ENCODE measurements at places on chromosomes 12 and 14.

- DNase-seq: no peak
Measured at GRCh38 chr12:106941481-106942156, 14.1 kb upstream of the TMEM263 start.

- no peak for DNase-seq
Measured at GRCh38 chr12:107558816-107559382, 126.7 kb upstream of the PWP1 start.

GRCh38 chr14:73290279-73290678 is 53.0 kb downstream of the PAPLN start:
- no peak for DNase-seq

DNA sequence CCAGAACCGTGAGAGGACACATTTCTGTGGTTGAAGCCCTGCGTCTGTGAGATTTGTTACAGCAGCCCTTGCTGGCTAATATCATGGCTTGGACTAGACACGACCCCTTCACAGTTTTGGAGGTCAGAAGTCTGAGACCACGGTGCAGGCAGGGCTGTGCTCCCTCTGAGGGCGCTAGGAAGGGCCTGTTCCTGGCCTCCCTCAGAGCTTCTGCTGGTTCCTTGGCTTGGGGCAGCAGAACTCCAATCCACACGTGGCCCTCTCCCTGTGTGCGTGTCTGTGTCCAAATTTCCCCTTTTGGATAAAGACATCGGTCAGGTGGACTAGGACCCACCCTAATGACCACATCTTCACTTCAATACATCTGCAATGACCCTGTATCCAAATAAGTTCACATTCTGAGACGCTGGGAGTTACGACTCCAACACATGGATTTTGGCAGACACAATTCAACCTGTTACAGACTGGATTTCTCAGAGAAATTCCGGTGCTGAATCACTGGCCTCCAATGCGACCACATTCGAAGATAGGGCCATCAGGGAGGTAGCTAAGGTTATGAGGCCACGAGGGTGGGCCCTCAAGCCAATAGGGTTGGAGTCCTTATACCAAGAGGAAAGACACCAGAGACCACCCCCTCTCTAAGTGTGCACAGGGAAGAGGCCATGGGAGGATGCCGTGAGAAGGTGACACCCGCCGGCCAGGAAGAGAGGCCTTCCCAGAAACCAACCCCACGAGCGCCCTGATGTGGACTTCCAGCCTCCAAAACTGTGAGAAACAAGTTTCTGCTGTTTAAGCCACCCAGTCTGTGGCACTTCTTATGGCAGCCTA is 43.6 kb upstream of the PPP2R5C start:
- DNase-seq: peak; percentile 55

DNA sequence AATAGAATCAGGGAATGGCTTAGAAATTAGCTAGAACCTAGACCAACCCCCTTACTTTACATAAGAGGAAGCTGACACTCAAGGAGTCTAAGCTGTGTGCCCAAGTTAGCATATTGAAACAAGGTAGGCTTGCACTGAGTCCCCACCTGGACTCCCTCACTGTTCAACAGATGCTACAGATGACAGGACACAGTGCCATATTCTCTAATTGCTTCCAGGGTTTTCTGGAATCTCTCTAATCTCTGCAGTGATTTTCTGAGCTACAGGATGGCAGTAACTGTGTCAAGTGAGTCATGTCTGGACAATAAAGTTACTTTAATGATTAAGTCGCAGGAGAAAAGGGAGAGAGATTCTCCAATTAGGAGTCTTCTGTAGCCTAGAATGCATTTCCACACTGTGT is 35.8 kb downstream of the AKAP6 start:
- DNase-seq: no peak

GRCh38 chr12:55725556-55725955 is 3.3 kb downstream of the CD63 start:
- DNase-seq: no peak

- DNase-seq: no peak
Measured at GRCh38 chr12:54373649-54374561, 9.6 kb upstream of the GPR84 start.

DNA sequence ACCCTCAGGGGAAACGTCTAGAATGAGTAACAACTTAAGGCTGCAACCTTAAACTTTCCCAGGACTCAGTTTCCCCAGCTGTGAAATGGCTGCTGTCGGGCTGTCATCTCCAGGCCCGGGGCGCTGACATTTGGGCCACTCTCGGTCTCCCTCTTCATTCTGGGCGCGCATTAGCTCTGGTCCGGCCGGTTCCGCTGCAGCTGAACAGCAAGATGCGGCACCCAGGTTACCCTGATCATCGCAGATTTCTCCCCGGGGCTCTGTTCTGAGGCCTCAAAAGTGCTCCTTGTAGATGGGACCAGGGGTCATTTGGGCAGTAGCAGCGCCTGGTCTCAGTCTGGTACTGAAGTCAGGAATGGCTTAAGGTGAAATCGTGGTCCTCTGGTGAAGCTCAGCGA is 890 bp upstream of the BCL7A start:
- DNase-seq: no peak

DNA sequence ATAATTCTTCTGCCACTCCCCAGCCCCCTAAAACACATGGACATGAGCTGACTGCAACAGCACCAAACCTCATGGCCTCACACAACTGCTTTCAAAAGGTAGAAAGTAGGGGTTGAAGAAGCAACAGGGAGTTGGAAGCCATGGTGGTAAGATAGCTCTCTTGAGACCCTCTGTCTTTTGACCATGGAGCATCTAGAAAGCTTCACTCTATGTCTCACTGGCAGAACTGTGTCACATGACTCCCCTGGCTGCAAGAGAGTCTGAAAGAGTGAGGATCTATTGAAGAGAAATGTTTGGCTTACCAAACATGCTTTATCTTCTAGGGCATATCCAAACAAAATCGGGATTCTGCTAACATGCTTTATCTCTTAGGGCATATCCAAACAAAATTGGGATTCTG is 142.9 kb upstream of the WSCD2 start:
- DNase-seq: no peak

DNA sequence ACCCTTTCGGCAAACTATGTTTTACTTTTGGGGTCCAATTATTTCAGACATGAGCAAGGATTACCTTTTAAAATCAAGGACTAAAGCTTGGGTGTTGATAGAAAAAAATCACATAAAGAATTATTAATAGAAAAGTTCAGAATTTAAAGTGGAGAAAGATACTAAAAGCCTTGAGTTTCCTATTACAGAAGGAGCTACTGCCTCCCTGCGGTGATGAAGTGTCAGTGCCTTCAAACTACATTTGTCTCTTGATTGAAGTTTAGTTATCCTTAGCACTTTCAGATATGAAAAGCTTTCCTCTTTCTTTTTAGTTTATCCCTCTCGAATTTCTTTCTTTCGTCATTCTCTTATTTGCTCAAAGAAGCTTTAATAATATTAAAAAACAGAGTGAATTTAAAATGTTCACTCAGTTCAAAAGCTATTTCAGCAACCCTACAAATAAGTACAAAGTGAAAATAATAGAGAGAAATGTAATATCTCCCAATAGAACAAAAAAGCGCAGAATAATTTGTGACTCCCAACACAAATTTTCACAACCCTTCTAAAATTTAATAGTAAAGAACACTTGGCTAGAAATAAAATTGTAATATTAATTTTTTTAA is 87.6 kb downstream of the SEC23A start:
- no peak for DNase-seq

DNA sequence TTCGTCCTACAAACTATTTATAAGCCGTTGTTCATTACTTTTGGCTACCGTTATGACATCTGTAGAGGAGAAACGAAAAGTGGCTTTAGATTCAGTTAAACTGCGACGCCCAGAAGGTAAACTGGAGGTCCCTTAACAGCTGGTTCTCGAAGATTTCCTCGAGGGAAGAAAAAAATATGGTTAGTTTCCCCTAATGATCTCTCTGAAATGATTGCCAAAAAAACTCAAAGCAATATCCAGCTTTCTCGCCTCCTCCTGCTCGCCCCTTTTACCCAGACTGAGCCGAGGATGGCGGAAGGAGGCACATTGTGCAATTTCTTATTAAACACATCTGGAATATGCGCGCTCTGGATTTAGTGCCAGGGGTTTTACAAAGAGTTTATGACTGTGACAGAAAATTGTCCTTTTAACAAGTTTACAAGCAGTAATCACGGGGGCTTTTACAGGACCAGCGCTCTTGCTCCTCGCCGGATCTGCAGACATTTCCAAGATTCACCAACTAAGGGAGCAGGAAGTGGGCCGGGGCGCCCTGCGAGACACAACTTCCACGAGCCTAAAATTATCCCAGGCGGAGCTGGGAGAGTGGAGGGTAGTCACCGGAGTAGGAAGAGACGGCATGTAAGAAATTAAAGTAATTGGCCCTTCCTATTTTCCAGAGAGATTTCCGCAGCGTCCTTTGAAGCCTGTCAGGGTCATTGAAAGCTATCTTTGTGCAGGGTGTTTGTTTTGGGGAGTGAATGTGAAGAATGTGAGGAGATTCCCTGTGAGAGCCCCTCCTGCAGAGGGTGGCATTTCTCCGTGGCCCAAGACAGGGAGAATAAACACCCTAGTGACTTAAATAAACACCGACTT is 5.6 kb downstream of the SIX1 start:
- no peak for DNase-seq

DNA sequence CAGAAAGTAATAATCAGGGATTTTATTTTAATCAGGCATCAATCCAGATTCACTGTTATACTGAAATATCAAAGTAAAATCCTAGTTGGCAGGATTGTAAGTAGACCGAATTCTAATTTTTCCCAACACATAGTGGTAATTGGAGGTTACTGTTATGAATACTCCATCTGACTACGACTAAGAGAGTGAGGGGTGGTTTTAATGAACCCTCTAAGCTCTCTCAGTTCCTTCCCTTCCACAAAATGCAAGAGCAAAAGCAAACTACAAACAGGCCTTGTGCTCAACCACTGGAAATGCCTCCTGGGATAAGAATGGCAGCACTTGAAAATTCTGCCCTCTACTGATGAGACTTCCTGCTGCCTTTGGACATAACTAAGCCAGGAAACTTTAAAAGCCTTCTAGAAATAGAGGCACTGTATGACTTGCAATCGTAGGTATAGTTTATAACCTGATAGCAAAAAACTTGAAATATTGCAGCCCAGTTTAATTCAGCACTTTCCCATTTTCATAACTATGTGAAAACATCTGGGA is 184.8 kb downstream of the SLC16A7 start:
- DNase-seq: no peak

- DNase-seq: no peak
Measured at GRCh38 chr12:108826101-108826806, 31.1 kb downstream of the SSH1 start.

DNA sequence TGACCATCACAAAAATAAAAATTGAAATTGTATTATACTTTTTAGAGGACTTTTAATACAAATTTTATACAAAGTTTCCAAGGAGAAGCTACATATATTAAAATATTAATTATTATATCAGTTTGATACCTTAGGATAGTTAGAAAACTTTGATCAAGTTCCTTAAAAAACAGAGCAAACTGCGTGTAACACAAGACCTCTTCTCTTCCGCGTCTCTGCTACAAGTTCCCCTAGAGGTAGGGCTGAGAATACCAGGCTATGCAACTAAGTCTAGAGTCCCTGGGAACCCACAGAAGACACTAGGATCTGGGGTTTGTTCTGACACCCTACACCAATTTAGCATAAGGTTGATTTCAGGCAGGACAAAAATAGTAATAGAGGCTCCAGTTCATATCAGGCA is 319.0 kb downstream of the FOXG1 start:
- no peak for DNase-seq

- DNase-seq: no peak
Measured at GRCh38 chr12:6871052-6871957, 1.8 kb downstream of the SPSB2 start.

- DNase-seq: no peak
Measured at GRCh38 chr12:108386709-108387360, 47.7 kb upstream of the CMKLR1 start.

DNA sequence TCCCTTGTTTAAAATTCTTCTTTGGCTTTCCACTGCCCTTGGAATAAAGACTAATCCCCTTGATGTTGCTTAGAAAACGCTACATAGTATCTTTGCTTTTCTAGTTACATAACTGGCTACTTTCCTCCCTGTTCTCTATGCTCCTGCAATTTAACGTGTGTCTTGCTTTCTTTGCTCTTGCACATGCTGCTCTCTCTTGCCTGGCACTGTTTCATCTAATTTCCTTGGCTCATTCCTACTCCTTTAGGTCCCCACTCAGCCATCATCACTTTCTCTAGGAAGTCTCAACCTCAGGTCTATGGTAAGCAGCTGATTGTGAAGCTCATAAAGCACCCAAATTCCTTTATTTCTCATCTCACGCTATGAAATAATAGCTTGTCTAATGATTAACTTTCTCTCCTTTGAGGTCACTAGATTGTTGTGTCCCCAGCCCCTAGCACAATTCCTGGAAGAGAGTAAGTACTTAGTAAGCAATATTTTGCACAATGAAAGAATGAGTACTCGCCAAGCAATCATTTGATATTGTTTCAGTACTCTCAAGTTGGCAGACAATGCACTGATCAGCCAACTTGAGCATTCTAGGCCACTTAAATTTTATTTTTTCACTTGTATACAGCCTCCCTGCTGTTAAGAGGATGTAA is 3.3 kb downstream of the ALDH6A1 start:
- DNase-seq: no peak
